ENCODE measurements at places on chromosomes 7 and 10.

- peak; percentile 74 for DNase-seq
Measured at GRCh38 chr7:100516135-100516812, 22.7 kb upstream of the AGFG2 start.

- DNase-seq: no peak
Measured at GRCh38 chr7:92874567-92874966, 38.2 kb upstream of the CDK6 start.

GRCh38 chr7:23662124-23662983, 17.6 kb upstream of the FAM221A start:
- DNase-seq: no peak

GRCh38 chr10:45585131-45585530, 87.4 kb downstream of the ZFAND4 start:
- DNase-seq: no peak

DNA sequence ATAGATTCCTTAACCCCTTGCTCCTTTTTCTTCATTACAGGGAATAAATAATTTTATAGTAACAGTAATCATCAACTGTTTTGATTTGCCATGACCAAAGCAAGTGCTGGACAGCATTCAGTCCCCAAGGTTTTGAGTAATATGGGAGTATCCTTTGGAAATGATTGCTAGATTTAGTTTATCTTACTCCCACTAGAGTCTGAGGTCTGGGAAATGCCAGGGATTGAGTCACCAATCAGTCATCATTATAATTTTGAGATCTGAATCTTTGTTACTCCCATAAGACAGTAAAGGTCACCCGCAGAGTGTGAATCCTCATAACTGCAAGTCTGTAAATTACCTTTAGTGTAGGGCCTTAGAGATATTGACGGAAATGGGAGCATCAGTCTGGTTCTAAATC, 133.7 kb upstream of the SEMA3E start:
- no peak for DNase-seq

- no peak for DNase-seq
Measured at GRCh38 chr10:55168343-55168742, 367.3 kb upstream of the PCDH15 start.

GRCh38 chr7:114109721-114110120, 190.9 kb upstream of the PPP1R3A start:
- DNase-seq: no peak

- no peak for DNase-seq
Measured at GRCh38 chr10:87973635-87974034, 110.2 kb downstream of the PTEN start.

DNA sequence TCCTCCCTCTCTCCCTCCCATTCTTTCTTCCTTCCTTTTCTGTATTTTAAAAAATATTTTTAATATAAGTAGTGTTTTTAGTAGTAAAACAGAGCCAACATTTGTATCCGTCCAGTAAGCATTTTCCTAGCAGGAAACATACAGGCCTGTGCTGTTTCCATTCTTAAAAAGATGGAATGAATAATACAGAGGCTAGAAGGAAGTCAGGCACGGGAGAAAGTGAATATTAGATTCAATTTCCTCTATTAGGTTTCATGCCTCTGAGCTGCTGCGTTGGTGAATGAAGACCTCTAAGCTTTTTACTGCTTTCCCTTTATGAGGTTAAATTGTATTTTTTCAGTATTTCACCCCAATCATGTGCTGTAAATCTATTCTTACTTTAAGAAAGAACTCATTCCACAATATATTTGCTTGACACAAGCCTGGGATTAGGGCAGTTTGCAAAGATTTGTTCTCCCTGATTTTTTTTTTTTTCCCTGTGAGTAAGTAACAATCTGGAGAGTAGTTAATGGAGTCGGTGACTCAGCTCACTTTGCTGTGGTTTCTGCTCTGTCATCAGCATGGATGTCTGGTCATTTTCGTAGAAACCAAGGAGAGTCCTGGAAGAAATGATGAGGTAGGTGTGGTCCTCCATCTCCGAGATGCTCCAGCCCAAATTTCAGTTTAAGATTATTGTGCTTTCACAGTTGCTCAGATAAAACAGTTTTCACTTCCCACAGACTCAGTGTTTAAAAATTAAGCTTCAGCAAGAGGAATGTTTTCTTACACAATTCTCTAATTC, 76.1 kb upstream of the PITRM1 start:
- peak; percentile 54 for DNase-seq

DNA sequence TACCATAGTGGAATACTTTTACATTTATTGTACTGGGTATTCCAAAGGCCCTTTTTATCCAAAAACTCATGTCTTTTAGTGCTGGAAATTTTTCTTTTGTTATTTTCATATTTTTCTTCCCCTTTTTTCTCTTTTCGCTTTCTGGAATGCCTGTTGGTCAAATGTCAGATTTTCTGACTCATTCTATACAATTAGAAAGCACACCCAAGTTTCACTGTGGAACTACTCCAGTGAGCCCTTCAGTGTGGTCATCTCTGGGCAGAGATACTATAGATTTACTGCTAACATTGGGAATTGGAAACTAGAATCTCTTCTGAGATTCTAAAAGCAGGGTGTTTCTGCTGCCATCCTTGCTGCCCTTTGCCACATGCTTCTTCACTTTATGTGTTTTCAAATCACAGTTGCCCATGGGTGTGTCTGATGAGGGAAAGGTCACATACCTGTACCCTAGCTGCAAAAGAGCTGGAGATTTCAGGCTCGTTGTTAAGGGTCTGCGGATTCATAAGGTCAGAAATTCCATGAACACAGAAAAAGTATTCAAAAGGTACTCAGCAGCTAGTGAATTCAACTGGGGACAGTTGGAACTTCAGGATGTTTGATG, 5.6 kb upstream of the WASL start:
- DNase-seq: no peak

- DNase-seq: no peak
Measured at GRCh38 chr7:137306748-137307147, 36.8 kb downstream of the PTN start.

DNA sequence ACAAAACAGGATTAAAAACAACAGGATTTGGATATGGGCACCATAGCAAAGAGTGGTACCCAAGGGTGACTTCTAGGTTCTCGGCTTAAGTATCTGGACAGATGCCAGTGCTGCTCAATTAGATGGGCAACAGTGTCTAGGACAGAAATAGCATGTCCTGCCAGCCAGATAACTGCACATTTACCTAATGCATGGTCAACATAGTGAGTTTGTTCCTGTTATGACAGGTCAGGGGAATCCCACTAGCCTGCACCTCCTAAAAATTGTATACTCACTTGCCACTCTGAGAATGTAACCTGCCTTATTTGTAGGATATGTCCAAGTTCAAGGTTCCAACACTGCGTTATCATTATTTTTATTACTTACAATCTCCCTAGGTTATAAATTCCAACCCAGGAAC, 471.7 kb downstream of the GRM8 start:
- no peak for DNase-seq

- DNase-seq: no peak
Measured at GRCh38 chr7:107469929-107470328, at the start of gene GPR22. GPR22 (plus strand) TSS chr7:107470057; CDS start chr7:107474061, 4,004 bp downstream.

- DNase-seq: no peak
Measured at GRCh38 chr10:4635883-4636282, 190.1 kb upstream of the AKR1E2 start.

DNA sequence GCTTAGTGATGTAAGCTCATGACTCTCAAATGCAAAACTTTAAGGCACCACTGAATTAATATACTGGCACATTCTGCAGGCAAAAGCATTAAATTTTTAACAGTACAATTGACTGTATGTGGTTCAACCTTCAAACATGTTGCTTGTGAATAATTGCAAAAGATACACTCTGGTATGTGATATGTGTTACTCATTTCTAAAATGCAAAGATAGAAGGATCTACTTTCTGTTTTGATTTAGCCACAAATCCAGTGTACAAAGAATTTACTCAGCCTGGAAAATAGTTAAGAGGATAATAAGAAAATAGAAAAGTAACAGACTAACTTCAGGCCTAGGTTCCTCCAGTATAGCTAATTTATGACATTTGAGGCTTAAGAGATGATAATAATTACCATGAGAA, 66.6 kb upstream of the NOBOX start:
- DNase-seq: no peak

GRCh38 chr7:142308918-142309317, 51.1 kb upstream of the PRSS58 start:
- no peak for DNase-seq

DNA sequence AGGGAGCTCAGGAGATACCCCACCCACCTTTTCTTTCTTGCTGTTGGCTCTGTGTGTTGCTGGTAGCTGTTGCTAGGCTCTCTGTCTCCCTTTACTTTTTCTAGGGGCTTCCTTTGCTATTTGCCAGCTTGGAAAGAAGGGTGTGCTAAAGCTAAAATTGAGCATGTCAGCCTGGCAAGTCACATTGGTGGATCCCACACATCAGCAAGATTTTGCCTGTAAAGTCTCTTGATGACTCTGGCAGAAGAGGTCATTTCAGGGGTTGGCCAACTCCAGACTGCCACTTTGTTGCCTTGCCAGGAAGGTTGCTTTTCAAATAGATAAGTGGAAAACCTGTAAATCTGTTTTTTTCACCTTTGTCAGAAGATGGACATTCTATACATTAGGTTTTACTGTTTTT, 9.9 kb downstream of the CCNY start:
- no peak for DNase-seq

DNA sequence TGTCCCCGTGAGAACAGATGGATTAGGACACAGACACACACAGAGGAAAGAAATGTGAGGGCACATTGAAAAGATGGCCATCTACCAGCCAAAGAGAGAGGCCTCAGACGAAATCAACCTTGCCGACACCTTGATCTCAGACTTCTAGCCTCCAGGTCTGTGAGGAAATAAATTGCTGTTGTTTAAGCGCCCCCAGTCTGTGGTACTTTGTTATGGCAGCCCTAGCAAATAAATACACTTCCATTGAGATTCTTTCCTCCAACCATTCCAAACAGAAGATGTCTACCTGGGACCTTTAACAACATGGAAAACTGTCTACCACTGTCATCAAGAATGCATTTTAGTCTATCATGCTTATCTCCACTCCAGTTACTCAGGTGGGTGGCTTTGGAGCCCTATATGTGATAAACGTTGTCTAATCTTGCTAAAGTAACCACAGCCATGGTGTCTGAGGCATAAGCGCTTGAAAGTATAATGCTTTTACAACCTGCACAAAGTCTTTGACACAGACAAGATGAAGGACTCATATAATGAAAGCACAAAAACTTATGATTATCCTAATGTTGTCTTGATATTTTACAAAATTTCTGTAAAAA, 244.3 kb downstream of the MTERF1 start:
- DNase-seq: peak; percentile 14

DNA sequence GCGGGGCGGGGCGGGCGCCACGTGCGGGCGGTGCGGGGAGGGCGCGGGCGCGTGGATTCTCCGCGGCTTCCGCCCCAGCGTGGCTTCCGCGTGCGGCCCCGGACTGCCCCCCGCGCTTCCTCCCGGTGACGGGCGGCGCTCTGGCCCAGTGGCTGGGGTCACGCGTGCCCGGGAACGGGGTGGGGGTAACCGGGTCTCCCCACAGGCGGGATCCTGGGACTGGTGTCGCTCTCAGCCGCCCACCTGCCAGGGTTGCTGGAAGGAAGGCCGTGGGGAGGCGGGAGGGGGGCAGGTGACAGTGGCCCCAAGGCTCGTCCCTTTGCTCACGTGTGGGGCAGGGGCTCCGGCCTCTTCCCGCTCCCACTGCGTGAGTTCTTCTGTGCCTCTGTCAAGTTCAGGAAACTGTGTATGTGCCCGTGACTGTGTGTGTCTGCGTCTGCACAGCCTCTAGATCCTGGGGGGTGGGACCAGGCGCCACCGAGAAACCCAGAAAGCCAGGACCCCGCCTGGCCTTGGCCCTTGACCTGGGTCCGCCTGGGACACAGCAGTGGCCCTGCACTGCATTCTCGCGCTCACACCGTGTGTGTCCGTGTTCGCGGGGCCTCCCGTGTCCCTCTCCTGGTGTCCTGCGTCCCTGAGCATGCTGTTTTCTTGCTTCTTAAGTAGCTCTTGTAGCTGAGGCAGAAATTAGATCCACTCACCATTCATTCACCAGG, 919 bp downstream of the MAFK start:
- no peak for DNase-seq

DNA sequence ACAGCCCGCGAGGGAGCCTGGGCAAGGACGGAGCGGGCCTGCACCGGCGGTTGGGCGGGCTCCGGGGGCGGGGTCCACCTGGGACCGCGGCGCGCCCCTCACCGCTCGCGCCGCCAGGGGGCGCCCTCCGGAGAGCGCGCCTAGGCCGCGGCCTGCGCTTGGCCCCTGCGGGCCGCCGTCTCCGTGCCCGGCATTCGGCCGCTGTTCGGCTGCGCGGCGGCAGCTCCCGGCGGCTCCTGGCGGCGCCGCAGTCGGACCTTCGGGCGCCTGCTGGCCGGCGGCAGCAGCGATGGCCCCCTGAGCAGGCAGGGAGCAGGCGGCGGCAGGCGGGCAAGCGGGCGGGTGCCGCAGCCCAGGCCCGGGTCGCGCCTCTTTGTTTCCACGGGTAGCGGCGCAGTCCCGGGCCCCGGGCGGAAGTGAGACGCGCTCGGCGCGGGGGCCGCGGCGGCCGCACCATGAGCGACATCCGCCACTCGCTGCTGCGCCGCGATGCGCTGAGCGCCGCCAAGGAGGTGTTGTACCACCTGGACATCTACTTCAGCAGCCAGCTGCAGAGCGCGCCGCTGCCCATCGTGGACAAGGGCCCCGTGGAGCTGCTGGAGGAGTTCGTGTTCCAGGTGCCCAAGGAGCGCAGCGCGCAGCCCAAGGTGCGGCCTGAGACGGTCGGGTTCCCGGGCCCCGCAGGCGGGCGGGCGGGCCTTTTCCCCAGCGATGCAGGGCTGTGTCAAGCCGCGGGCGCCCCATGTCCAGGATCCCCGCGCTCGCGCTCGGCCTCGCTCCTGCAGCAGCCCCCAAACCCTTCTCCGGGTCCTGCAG, at the start of gene INTS15:
INTS15 (plus strand) TSS at position 193 of the 816 bp plus-strand sequence; CDS start at position 456, 263 bp downstream.
- peak; percentile 72 for DNase-seq

DNA sequence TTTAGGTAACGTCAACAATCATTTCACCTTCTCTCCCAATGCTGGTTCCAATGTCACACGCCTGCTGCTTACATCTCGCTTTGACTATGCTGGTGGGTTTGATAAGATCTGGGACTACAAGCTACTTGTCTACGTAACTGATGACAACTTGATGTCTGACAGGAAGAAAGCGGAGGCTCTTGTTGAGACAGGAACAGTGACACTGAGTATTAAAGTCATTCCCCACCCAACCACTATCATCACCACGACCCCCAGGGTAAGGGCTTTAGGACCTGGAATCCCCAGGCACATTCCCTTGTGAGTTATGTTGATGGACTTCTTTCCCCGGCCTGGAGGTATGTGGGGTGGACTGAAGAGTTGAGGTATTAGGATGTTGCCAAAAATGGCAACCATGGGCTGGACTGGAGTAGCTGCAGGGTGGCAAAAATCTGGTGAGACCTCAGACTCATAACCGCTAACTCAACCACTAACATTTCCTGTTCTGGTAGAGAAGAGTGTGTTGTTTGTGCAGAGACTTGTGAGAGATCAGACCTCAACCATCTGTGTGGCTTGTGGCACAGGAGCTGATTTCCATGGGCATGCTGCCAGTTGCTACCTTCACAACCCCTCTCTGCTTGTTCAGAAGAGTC, 59.2 kb downstream of the CDHR3 start:
- no peak for DNase-seq

DNA sequence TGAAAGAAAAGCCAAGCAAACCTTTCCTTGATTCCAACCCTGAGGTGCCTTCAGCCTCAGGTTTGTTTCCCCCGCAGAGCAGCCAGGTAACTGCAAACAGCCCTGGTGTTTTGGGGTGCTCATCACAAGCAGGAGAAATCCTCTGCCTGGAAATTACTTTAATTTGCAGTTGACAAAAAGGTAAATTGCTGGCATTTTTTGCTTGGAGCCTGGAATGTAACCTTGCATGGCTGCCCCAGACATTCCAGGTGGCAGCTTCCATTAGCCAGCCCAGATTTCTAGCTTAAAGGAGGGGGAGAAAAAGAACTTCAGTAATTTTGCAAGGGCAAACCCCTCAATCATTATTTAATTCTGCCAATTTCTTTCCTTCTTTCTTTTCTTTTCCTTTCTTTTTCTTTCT, 194.4 kb downstream of the MYOF start:
- no peak for DNase-seq
